ENCODE measurements at places on chromosomes 7 and 10.

- no peak for DNase-seq
These were observed 32.7 kb upstream of the NPVF start for GRCh38 chr7:25260862-25261494.

DNA sequence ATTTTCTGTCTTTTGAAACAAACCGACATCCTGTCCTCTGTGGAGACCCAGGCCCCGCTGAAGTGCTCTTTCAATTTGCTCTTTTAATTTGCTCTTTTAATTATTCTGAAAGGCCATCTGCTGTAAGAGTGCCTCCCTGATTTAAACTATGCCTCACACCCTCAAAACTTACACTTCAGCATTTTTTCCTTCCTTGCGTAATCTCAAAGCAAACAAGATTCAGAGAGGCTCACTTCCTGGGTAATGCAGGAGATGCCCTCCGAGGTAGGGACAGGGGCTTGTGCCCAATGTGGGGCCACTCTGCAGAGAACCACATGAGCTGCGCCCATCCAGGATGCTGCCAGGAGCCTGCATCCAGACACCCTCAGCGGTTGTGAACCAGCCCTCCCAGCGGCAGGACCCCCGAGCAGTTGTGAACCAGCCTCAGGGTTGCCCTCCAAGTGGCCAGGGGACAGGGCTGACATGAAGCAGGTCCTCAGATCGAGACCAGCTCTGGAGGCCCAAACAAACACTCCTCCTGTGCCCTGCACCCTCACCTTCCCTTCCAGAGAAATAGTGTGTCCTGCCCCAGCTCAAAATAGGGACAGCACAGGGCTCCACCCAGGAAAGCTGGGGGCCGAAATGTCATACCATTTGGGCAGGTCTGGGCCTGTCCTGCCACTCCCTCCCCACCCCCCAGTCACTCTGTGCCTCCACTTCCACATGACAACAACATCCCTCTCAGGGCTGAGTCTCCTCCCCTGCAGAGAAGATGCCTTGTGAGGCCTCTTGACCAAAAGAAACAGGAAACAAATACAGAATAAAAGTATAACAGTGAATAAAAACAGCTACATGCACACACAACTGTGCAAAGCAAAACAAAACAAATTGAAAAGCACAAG, 190.4 kb downstream of the PTPRN2 start:
- DNase-seq, result no peak

GRCh38 chr10:33092596-33092995, 134.6 kb upstream of the ITGB1 start:
- no peak for DNase-seq

GRCh38 chr10:3264161-3264761, 91.7 kb upstream of the PITRM1 start:
- DNase-seq, result no peak

DNA sequence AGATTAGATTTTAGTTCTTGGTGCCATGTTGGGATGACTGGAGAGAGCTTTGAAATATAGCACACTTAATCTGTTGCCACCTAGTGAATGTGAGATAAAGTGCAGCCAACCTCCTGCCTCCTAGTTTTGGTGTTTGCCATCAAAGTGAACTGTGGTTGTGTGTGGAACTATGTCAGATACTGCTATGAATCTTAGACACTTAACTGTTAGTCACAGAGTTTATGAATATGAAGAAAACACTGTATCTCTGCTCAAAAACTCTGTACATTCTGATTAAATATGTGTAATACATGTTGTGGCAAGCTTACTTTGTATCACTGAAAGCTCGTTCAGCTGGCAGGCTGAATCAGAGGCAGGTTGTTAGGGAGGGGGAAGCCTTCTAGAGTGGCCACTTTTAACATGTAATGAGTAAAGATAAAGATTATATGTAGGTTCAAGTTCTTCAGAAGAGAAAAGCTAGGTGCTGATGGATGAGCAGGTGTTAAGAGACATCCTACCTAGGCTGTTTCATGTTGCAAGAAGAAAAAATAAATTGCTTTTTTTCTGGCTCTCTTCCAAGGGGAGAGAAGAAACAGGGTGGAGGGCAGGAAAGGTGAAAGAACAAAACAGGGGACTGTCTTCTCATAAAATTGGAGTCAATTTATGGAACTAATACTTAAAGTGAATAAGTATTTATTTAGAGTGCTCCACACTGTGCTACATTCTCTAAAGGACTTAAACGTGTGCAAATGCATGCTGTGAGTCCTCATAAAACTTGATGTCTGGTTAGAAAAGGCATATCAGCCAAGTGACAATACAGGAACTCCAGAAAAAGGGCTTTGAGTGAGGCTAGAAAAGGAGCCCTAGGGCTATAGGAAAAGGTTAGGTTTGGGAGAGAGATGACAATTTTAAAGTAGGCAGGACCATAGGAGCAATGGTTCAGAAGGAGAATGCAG, 14.1 kb upstream of the LAMB1 start:
- DNase-seq, result no peak

DNA sequence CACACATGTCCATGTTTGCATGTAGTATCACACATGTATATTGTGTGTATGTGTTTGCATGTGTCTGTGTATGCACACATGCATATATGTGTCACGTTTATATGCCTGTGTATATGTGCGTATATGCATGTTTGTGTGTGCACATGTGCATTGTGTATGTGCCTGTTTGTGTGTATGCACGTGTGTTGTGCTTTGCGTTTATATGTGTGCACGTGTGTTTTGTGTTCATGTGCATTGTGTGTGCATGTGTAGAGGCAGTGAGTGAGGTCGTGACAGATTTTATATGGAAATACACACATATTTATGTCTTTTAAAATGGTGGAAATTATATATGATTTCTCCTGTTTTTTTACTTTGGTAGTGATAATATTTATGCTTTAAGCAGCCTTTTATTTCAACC, 41.2 kb downstream of the ADARB2 start:
- DNase-seq, result no peak

GRCh38 chr7:20269726-20270125, 52.5 kb upstream of the MACC1 start:
- DNase-seq, result no peak

GRCh38 chr10:55630491-55631056, 730.5 kb downstream of the ZWINT start:
- no peak for DNase-seq

GRCh38 chr10:132146271-132146671, 40.5 kb upstream of the DPYSL4 start:
- no peak for DNase-seq

GRCh38 chr10:126669168-126669567, 1.3 kb downstream of the C10orf90 start:
- no peak for DNase-seq

DNA sequence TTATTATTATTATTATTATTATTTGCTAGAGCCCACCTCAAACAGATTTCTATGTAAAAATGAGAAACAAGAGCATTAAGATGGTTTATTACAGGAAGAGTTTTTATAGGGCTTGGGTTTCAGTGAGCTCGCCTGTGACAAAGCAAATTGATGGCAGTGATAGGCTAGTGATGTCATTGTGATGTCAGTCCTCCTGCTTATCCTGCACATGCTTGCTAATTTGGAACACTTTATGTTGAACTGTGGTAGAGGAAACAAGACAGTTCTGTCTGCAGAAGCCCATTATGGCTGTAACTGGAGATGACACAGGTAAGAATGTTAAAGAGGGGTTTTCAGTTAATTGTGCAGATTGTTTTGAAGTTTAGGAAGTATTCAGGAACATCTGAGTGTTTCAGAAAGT, 68.3 kb downstream of the CREM start:
- no peak for DNase-seq

Data from liver (tissue), 10 donors.